ENCODE measurements at places on chromosomes 5 and 9. TPM values are rescaled to one million over a fixed set of nuclear protein-coding genes. Genes with fewer than 3 reads are reported as not detected.

MYORG gene
- polyA plus RNA-seq, result 0.05 TPM

TIMD4 gene
- polyA plus RNA-seq, result not detected

GRCh38 chr5:1204693-1205242 is 3.4 kb downstream of the SLC6A19 start:
- DNase-seq, result no peak

DNA sequence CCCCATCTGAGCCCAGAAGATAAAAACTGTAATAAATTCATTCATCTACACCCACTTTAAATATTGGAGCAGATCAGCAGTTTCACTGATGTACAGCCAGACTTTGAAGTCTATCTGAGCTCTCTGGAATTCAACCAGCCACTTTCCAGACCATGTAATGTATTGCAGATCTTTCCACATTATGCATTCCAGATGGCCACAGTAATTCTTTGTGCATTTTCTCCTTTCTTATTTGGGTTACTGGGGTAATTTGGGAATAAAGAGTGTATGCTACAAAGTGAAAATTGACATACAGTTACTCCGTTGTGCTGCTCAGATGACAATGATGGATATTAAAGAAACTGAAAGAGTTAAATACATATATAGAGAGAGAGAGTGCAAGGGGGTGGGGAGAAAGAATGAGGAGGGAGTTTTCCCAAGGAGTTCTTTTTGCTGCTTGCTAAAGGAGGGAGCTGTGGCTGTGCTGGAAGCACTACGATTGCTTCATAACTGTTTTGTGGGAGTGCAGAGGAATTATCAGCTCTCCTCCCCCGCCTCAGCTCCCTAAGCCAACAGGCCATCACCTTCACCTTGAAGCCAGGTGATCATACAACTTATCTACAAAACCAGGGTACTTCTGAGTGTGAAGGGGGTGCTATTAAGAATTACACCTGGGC is 152.8 kb downstream of the GAS1 start:
- no peak for DNase-seq

GRCh38 chr9:70921136-70921535 is 200.3 kb downstream of the TRPM3 start:
- DNase-seq, result no peak

GRCh38 chr9:95468791-95469190 is 48.0 kb downstream of the PTCH1 start:
- no peak for DNase-seq

All from CD14-positive monocyte (primary cell).